ENCODE measurements at places on chromosomes 2 and 18.

- no peak for DNase-seq
Observed at GRCh38 chr2:127655209-127656073, 9.5 kb downstream of the GPR17 start.

DNA sequence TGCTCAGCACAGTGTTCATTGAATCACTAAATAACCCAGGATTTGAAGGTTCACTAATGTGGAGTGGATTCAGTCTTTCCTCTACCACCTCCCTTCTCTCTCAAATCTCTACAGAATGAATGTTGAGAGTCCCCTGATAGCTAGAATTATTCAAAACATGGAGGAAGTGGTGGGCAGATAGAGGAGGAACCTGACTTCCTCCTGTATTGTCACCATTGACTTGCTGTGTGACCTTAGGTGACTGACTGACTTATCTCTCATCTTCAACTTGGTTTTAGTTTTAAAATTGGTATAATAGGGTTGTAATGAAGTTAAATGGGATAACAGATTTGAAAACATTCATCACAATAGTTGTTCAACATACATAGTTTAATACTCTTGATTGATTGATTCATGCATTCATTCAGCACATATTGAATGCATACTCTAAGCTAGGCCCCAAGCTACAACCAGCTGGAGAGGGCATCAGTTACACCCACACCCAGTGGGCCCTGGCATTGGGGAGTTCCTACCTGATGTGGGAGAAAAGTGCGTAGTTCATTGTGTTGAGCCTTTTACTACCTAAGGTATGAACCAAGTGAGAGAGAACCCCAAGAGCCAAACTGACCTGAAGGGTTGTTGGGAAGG, 96.0 kb downstream of the WDR7 start:
- no peak for DNase-seq

GRCh38 chr18:79586436-79587225, 93.0 kb upstream of the CTDP1 start:
- DNase-seq, result no peak

DNA sequence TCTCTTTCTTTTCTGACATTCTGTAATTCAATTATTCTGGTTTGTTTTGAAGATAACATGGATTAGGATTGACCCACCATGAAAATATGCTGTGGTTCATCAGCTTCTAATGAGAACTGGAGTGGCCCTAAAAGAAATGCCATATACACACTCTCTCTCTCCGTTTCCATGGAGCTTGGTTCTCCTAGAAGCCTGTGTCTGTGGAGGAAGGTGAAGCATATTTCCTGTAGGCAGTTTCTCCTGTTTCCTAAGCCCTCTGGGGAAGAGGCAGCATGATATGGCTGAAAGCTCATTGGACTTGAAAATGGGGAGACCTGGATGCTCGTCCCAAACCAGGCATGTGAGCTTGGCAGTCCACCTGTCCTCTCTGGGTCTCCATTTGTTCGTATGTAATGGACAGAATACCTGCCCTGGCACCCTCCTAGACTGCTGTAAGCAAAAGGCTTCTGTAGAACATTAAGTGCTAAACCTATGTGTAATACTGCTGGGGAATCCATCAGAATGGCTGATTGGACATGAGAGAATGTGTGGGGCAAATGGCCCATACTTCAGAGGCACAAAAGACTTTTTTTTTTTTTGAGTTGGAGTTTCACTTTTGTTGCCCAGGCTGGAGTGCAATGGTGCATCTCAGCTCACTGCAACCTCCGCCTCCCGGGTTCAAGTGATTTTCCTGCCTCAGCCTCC, 75.3 kb upstream of the PPP1CB start:
- DNase-seq, result no peak

DNA sequence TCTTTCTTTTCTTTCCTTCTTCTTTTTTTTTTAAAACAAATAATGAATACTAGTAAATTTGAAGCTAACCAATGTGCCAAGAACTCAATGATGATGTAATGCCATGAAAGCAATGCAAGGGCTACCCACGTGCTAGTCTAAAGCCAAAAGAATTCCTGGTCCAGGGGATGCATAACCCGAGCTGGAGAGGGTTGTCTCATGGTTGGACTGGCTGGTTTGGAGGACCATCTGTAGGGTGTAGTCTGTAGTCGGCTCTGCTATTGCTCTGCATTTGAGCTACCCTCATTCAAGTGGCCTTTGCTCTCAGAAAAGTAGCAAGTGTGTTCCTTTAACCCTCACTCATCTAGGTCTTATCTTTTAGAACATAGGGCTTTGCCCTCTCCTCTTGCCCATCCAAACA, 469.6 kb upstream of the CELF4 start:
- no peak for DNase-seq

- DNase-seq, result no peak
Observed at GRCh38 chr2:191038741-191039140, 24.8 kb upstream of the STAT1 start.

GRCh38 chr18:48775372-48776155, 175.2 kb downstream of the SMAD7 start:
- no peak for DNase-seq

GRCh38 chr2:232926431-232926939, 56.4 kb downstream of the SNORC start:
- no peak for DNase-seq

GRCh38 chr2:239678186-239678490, 277.3 kb upstream of the HDAC4 start:
- no peak for DNase-seq

GRCh38 chr2:239464166-239465016, 63.6 kb upstream of the HDAC4 start:
- DNase-seq, result no peak

DNA sequence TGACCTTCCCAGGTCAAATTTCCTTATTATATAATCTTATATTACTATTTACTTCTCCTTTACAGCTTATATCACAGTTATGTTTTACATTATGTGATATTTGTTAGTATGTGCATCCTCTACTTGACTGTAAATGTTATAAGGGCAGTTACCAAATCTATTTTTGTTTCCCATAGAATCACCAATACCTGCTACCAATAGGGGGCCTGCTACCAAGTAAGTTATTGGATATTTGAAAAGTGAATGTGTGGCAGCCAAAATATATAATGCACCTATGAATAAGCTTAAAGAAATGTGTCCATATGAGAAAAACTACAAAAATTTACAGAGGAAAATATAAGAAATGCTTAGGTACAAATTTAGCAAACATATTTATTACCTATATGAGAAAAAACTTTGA, 23.9 kb upstream of the CTAGE1 start:
- no peak for DNase-seq

DNA sequence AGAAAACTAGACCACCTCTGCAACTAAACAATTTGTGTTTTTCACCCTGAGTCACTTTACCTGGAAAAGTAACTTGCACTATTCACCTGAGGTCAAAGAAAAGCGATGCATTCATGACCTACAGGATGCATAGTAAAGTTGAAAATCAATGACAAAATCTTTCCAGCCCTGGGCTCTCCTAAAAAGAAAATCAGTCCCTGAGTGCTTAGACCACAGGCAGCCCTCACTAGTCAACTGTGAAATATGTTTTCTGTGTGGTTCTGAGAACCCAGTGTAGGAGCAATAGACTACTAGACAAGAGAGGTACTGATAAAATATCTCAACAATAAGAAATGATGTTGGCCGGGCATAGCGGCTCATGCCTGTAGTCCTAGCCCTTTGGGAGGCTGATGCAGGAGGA, 133.1 kb downstream of the TXNL1 start:
- no peak for DNase-seq

- DNase-seq, result peak; percentile 48
Observed at GRCh38 chr2:62196278-62196901, 475 bp downstream of the B3GNT2 start.

DNA sequence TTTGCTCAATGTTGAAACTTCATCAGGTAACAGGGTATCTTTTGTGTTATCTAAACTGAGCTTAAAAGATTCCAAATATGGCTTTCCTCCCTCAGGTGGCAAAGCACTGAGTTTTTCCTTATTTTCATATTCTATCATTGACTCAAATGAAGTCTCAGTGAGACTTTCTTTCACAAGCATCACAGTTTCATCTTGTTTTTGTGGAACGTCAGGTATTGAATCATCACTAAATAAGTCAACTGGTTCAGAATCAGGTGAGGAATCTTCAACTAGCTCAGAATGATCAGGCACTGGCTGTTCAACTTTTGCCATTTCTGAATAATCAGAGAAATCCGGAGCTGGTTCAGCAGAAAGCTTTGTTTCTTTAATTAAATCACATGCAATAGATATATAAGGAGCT, 24.6 kb downstream of the RTN4 start:
- DNase-seq, result no peak

DNA sequence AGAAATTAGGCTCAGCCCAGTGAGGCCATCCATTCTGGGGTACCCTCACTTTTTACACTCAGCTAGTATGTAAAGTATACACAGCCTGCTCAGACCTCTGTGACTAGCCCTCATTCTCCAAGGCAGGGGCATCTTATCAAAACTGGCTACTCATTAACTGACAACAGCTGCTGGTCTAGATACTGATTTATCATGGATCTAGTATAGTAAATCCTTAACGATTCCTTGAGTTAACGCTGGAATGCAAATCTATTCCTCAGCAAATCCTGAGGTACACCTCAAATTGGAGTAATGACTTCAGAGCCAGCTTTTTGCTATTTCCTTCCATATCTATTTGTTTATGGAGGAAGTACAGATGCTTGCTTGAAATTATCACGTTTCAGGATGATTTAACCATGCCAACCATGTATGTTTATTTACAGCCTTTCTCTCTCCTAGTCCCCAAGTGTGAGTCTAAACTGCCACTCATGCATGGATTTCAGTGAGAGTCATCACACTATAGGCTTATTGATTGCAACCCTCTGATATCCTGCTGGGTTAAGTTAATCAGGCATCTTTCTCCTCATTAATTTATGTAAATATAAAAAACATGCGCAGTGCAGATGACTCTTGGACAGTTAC, 70.2 kb upstream of the DOK6 start:
- DNase-seq, result no peak

GRCh38 chr2:32484937-32485336, 128.1 kb downstream of the BIRC6 start:
- no peak for DNase-seq

- no peak for DNase-seq
Observed at GRCh38 chr18:61589053-61589723, 256.0 kb downstream of the CDH20 start.

DNA sequence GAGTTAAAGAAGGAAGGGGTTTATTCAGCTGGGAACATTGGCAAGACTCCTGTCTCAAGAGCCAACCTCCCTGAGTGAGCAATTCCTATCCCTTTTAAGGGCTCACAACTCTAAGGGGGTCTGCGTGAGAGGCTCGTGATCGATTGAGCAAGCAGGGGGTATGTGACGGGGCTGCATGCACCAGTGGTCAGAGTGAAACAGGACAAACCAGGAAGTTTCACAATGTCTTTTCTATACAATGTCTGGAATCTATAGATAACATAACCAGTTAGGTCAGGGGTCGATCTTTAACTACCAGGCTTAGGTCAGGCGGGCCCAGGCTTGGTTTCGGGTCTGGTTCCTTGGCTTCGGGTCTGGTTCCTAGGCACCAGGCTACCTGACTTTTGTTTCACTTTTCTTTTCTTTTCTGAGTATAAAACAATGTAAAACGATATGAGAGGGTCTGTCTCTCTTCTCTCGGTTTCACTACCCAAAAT, 30.1 kb upstream of the LIPG start:
- no peak for DNase-seq

Data from activated T-cell treated with anti-CD3 and anti-CD28 coated beads for 24 hours (primary cell).